SHP77 treated with DMSO at 0.1 percent for 48 hours (cell line): ENCODE measurements at places on chromosomes 7 and 10.

DNA sequence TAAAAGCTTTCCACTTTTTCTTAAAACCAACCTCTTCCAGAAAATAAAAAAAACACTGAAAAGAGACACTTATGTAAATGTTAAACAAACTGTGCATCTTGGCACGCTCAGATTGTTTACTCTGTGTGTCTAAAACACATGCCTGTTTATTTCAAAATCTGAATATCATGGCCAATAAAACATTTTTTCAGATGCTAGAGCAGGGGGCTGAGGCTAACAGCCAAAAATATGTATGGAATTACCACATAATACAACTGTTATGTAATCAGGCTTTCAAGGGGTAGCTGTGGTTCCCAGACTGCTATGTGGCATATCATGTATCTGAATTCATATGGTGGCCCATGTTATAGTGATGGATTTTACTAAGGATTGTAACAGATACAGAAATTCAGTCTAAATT lies 130.4 kb downstream of the HIBADH start:
- no peak for DNase-seq

GRCh38 chr10:69220041-69220451 lies at the start of gene HKDC1:
TSS of gene HKDC1 (plus strand) at chr10:69220332. CDS start at chr10:69220436, 104 bp downstream.
- DNase-seq, result no peak

DNA sequence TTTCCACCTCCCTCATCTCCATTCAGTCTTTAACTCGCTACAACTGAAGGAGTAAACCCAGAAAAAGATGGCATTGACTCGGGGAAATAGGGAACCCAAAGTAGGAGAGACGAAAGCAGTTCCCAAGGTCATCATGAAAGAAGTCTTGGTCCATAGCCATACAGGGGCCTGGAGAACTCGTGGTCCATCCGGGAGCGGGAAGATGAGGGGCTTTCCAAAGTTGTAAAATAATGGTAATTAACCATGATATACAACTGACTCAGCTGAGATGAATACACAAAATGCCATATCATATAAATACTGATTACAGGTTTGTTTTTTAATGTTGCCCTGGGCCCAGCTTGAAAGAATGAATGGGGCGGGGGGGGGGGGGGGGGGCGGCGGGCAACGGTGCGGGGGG lies 32.3 kb downstream of the RBM17 start:
- DNase-seq, result no peak

GRCh38 chr7:32033006-32033405 lies 37.2 kb downstream of the PDE1C start:
- DNase-seq, result no peak

GRCh38 chr10:48819783-48820182 lies 119.9 kb downstream of the LRRC18 start:
- DNase-seq, result no peak

DNA sequence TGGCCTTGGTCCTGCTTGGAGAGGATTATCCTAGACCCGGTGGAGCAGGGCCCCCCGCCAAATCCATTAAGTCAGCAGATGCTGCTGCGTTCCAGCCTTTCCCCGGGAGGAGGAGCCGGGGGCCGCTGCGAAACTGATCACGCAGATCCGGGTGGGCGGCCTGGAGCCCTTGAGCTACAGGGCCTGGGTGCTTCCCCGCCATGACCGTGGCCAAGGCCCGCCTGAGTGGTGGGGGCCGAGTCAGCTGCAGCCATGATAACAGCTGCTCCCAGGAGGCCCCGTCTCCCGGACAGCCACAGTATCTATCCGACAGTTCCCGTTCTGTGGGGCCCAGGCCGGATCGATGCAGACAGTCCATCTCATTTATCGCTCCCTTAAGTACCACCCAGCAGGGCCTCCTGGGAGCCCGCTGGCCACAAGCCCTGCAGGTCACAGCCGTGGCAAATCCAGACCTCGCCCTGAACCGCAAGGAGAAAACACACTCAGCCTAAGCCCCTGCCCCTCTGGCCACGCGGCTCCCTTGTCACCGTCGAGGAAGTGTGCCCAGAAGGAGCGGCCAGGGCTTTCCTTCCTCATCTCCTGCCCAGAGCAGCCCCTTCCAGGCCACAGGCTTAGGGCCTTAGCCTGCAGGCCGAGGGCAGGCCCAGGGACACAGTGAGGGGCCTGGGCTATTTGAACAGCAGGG lies 34.4 kb upstream of the SLC29A4 start:
- DNase-seq, result no peak

GRCh38 chr10:114394531-114394930 lies 9.8 kb downstream of the AFAP1L2 start:
- no peak for DNase-seq
